ENCODE measurements at places on chromosomes 3 and 15.
A peak's percentile ranks its signal among the peaks of the same experiment; 100 is the strongest.

- no peak for DNase-seq
These were observed 13.8 kb upstream of the ACTC1 start for GRCh38 chr15:34809186-34809585.

- DNase-seq, result no peak
These were observed 96.7 kb upstream of the UMPS start for GRCh38 chr3:124633524-124633923.

- DNase-seq, result no peak
These were observed 3.3 kb upstream of the THSD4 start for GRCh38 chr15:71111950-71112349.

DNA sequence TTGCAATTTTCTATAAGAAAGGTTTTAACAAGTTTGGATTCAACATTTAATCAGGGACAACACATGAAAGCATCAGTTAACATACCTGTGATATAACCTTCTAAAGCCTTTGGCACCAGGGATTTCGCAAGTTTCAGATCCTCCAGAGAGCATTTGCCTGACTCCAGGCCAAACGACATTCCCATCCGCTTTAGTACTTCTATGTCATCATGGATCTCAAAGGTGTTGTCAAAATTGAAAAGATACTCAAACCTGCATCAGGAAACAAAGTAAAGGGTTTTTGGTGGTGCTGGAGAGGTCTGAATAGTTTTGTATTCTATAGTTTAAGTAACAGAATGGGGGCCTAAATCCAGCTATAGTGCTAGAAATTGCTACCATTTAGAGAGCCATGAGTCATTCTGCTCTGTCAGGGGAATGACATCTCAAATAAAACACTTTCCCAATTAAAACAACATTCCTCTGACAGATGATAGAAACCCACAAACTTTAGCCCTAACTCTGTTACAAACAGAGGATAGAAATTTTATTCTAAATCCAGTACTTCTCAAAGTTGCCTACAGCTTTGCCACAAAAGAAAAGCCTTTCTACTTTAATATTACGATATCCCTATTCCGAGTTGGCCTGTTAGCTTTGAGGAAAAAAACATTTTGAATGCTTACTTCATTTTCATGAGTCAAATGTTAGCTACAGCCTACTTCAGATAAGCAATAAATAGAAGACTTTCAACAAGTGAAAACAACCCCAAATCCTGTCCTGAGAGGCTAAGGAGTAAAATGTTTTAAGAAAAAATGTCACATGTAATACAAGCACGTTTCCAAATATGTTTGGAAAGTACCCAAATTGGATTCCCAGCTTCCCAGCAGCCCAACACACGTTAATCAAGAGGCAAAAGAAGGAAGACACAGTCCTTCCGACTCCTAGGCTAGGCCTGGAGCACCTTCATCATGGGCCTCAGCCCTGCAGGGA, 83.4 kb downstream of the ATP1B3 start:
- DNase-seq, result no peak

GRCh38 chr3:73270839-73271483, 209.5 kb downstream of the EBLN2 start:
- no peak for DNase-seq

GRCh38 chr3:143562789-143563188, 285.5 kb downstream of the SLC9A9 start:
- no peak for DNase-seq

DNA sequence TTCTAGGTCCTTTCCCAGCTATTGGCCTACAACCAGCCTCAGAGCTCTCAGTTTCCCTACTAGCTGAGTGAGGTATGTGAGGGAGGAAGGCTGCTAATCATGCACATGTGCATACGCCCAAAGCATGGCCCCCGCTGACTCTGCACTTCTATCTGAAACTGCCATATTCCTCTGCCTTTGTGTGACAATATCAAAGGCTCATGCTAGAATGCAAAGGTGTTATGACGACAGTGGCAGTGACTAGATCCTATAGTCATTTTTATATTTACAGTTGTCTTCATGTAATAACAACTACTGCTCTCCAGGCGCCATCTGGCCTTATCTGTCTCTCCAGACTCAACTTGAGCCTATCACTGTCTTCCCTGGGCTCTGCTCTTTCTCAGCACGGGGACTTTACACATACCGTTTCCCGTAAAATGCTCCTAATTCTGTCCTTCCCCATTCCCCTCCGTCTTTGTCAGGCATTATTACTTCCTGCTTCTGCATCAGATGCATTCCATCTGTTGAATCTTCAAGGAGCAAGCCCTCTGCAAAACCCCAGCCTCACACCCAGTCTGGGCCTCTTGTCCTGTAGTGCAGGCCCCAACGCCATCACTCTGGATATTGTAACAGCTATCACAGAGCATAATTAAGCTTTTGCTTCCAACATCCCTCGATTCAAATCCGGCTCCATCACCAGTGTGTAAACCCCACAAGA, 102.5 kb downstream of the PDCD6IP start:
- DNase-seq, result no peak

DNA sequence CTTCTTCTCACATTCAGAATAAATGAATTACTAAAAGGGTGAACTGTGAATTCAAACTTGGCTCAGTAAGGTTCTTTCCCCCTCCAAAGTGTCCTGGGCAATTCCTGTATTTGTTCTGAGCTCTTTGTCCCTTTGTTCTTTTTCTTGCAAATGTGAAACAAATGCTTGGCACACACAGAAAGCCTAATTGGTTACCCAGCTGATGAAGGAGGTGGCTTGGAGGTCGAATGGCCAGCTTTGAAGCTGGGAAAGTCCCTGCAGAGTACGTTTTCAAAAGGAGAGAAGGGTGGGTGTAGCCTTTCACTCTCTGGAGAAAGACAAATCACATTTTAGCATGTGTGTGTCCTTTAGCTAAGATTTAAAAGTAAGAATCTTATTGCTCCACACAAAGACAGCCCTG, 154.4 kb downstream of the PEX5L start:
- peak; percentile 61 for DNase-seq

GRCh38 chr3:41502023-41502422, 302.7 kb downstream of the CTNNB1 start:
- DNase-seq, result no peak

DNA sequence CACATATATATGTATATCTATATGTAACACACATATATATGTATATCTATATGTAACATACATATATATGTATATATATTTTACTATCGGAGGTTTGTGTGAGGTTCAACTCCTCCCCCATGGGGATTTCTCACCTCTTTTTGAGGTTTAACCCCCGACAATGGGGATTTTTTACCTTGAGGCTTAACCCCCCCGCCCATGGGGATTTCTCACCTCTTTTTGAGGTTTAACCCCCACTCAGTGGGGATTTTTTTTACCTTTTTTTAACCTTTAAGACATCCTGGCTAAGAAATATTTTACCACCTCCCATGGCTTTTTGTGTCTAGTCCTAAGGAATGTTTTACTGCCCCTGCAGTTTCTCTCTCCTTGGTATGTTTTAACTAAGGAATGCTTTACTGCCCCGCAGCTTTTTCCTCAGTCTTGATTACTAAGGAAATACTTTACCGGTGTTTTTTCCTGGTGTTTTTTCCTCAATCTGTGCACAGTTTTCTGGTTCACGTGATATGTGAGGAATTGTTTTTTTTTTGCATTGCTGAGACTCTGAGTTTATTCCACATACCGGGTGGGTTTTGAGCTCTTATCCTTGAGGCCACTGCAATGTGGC, 185.2 kb downstream of the KLF13 start:
- peak; percentile 25 for DNase-seq

DNA sequence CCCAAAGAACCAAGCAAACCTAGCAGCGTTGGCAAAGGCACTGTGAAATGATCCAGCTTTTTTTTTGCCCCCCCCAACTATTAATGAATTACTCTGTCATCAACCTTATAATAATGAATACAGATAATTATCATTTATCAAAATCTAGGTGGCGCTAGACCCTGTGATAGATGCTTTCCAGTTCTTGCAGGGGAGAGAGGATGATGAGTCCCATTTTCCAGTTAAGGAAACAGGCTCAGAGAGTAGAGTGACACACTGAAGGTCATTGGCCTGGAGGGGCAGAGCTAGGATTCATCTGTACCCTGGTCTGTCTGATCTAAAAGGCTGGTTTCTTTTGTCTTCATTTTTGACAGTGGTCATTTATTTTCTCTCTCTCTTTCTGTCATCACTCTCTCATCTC, 5.0 kb downstream of the ACOX2 start:
- DNase-seq, result no peak

DNA sequence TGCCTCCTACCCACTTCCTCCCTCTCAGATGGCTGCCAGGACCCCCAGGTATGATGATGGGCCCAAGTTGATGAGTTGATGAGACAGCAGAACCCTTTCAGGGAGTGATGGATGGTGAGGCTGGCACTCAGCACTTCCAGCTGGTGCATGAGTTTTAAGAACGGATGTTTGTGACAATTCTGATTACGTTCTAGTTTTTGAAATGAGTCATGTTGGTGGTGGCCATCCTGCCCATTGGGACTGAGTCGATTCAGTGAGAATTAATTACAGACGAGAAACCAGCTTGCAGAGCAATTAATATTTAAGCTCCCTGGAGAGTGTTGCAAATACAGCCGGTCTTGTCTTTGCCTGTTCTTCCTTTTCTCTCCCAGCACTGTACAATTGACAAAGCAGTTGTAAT, 56.9 kb upstream of the NR2C2 start:
- DNase-seq, result peak; percentile 20

DNA sequence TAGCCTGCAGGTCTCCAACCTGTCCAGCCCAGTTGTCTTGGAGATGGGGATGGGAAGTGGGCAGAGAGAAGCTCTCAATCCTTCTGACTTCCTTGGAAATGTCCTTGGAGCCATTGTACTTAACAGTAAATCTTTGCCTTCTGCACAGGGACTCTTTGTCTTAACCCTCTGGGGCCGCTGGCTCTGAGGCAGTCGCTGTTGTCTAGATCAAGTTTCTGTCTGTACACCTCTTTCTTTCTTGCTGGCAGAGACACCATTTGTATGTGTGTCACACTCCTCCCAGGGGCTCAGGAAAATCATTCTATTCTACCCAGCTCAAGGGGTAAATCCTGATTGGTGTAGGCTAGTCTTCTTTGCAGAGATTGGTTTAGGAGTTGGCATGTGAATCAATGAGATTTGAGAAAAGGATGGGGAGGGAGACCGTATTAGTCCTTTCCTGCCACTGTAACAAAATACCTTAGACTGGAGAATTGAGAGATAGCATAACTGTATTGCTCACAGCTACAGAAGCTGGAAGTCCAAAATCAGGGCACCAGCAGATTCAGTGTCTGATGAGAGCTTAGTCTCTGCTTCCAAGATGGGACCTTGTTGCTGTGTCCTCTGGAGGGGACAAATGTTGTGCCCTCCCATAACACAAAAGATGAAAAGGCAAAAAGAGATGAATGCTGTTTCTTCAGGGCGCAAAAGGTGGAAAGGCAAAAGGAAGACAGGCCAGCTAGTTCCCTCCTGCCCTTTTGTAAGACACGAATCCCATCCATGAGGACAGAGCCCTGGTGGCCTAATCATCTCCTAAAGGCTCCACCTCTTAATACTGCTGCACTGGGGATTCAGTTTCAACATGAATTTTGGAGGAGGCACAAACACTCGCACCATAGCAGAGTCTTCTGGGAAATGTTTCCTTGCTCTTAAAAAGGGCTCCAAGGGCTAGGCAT, 66.3 kb downstream of the PPCDC start:
- DNase-seq, result no peak

DNA sequence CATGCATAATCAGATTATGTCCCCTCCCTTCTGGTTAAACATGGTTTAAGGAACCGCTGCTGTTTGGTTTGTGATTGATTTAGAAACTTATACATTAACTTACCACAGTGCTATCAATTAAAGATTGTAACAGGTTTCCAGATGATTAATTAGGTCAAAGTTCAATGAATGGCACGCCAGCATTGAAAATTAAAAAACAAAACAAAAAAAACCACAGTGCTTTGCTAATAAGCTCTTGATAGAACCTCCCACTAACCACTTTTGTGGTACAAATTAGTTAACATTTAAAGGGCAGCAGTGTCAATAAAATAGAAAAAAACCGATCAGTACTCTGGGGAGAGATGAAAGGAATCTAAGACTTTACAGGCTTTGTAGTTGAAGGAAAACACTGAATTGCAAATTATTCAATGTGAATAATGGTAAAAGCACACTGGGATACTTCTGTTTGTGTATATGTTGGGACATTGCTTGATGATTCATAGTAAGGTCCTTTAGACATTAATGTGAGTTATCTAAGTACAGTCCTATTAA, 7.6 kb upstream of the C3orf38 start:
- no peak for DNase-seq

GRCh38 chr15:87871258-87871681, 385.3 kb downstream of the NTRK3 start:
- DNase-seq, result no peak

- no peak for DNase-seq
These were observed 102.6 kb downstream of the RSL24D1 start for GRCh38 chr15:55094136-55094535.

- DNase-seq, result no peak
These were observed 1.1 kb downstream of the BAHD1 start for GRCh38 chr15:40441565-40442531.

DNA sequence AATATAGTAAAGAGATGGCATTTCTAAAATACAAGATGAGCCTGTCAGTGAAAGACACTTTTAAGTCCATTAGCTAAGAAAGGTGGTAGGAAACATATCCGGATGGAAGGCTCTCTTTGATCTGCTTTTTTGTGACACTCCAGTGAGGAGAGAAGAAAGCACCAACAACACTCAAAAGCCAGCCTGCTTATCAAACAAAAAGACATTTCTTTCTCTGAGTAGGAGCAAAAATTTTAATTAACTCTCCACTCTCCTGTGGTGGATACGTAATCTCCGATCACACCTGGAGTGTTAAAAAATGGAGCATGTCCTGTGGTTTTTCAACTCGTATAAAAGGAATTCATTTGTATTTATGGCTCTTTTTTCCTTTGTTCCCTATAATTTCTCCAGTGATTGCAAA, 65.3 kb downstream of the OXNAD1 start:
- no peak for DNase-seq

DNA sequence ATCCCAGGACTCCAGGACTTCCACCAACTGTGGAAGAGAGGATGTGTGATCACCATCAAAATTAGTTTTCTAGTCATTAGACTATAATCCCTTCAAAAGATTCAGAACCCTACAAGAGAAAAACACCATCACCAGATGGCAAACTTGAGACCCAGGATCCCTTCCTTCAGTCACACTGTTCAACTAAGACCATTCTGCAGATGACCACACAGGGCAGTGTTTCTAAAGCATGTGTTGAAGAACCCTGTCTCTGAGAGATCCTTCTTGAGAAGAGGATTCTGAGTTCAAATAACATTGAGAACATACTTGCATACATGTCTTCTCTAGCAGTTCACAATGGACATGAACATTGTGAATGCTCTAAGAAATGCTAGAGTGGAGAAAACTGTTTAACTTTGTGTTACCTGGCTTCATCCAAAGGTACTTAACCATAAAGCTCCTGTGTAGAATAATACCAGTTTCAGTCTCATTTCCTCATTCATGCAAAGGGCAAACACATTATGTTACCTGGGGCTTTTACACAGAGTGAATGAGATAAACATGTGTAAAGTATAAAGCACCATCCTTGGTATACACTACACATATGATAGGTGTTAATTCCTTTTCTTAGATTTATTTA, 2.4 kb upstream of the ADGRG7 start:
- peak; percentile 40 for DNase-seq

GRCh38 chr3:133477487-133477886, 77.6 kb downstream of the BFSP2 start:
- DNase-seq, result peak; percentile 82

- DNase-seq, result no peak
These were observed 1499.8 kb downstream of the OTOL1 start for GRCh38 chr3:162996368-162996767.

GRCh38 chr3:188199386-188199785, 45.4 kb downstream of the LPP start:
- DNase-seq, result no peak

- no peak for DNase-seq
These were observed 62.7 kb downstream of the ASTE1 start for GRCh38 chr3:130963878-130964277.
